ENCODE measurements at places on chromosomes 12 and 14.
A peak's percentile ranks its signal among the peaks of the same experiment; 100 is the strongest.

DNA sequence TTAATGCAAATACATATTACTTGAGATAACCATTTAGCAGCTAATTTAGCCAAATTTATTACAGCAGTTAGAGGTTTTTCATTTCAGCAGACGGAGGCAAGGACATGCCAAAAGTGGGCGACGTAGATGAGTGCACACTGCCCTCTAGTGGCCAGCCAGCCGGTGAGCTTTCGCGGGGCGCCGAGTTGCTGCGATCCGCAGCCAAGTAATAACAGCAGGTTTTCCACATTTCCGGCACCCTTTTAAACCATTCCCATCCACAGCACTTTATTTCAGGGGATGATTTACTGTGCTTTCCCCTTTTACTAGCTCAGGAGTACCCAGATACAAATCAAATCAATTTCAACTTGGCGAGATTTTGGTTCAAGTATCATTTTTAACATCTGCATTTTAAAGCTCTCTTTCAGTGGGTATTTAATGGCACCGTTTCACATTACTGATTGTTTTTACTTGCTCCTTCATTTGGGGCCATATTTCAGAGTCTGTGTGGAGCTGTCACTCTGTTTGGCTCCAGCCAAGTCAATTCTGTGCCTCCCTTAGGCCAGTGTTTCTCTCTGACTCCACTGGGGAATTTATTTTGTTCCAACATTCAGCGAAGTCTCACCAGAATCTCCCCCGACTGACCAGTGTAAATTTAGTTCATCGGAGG lies 158.0 kb downstream of the EGLN3 start:
- DNase-seq = peak; percentile 58

GRCh38 chr12:98572010-98572409 lies 21.5 kb upstream of the SLC25A3 start:
- peak; percentile 28 for DNase-seq

DNA sequence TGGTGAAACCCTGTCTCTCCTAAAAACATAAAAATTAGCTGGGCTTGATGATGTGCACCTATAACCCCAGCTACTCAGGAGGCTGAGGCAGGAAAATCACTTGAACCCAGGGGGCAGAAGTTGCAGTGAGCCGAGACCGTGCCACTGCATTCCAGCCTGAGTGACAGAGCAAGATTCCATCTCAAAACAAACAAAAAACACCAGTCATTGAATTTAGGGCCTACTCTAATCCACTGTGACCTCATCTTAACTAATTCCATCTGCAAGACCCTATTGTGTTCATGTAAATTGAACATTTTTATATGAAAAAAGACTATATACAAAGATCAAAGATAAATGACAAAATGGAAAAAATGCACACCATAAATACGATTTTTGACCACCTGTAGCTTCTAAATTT lies 17.8 kb downstream of the KCNMB4 start:
- DNase-seq = no peak

DNA sequence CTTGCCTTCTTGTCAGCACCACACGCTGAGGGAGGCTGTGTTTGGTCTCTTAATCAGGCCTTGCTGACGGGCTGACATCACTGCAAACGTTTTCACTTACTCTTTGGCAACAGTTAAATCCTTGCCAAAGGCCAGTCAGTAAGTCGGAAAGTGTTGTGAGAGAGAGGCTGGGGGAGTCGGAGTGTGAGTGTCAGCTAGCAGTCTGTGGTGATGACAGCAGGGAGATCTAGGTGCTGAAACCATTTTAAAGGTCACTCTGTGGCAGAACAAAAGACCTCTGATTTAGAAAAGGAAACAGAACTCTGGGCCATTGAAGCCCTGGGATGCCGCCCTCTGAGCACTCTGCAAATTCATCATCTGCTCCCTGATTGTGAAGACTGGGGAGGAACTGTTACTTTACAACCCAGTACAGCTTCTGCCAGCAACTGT lies 143.5 kb downstream of the PAX9 start:
- DNase-seq = no peak

GRCh38 chr12:15720295-15720694 lies 68.9 kb downstream of the EPS8 start:
- no peak for DNase-seq

GRCh38 chr14:56300495-56300894 lies 182.3 kb downstream of the PELI2 start:
- no peak for DNase-seq

DNA sequence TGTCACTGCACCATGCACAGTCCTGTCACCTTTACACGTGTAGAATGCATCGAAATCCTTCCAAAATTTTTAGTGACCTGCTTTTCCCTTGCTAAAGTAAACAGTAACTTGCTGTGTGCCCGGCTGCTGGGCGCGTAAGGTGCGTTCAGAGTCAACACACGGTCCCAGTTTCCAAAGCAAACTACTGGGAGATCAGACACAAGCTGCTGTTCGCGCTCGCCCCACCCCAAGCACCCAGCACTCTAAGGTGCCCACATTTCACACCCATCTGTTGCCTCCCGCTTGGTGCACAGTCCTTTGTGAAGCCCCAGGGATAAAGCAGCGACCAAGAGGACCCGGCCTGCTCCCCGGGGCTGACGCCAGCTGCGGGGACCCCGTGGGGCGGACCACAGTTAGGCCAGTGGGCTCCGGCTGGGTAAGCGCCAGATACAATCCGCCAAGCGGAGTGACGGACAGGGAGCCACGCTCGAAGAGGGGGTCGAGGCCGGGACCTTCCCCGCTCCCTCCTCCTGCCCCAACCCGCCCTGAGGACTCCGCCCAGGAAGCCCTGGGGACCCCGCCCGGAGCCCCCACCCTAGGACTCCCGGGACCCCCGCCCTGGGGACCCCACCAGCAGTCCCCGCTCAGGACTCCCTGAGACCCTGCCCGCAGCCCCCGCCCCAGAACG lies 633 bp downstream of the STX2 start:
- peak; percentile 29 for DNase-seq

GRCh38 chr14:83885837-83886293 lies 1644.1 kb upstream of the FLRT2 start:
- no peak for DNase-seq

Data from OCI-LY7 (cell line).